ENCODE measurements at places on chromosomes 4 and X.
A peak's percentile ranks its signal among the peaks of the same experiment; 100 is the strongest.

DNA sequence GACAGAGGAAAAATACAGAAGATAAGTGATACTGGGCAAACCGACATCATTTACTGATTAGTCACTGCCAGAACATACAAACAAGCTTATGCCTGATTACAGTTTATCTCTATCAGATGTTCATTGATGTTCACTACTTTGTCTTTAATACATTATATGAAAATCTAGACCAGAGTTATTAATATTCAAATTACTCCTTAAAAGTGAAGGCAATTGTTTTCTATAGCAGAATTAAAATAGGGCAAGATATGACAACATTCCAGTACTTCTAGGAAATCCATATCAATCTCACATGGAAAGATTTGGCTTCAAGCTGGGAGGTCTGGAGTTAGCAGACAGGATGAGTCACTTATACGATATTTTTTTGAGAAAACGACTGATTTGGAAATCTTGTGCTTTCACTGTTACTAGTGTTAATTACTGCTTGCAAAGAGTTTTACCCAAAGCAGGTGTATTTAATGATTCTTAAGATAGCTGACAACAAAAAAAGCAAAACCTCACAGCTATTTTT lies 31.8 kb downstream of the HPGD start:
- DNase-seq = no peak

GRCh38 chrX:116436358-116436816 lies at the start of gene SLC6A14:
Gene SLC6A14 (plus strand): TSS chrX:116436606. CDS start chrX:116436710, 104 bp downstream.
- DNase-seq = no peak

- no peak for DNase-seq
Observed at GRCh38 chr4:150938417-150938816, 76.7 kb downstream of the LRBA start.

DNA sequence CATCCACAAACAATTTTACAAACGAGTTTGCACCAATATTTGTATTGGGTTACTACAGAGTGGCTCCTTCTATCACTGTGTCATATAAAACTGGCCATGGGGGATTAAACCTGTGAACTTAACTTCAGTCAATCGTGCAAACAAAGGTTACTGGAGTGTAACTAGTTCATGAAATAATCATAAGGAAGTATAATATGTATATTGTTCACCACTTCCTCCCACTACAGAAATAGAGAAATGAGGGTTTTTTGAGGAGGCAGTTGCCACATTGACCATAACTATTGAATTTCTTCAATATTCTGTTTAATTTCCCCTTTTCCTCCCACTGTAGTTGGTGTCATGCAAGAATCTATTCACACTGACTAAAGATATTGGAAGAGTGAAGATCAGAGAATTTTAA lies at the start of gene GPR82:
Gene GPR82, plus strand, starts transcription at position 356 of the 400 bp plus-strand sequence. CDS start 2,846 bp downstream, outside the sequence.
- DNase-seq = no peak

DNA sequence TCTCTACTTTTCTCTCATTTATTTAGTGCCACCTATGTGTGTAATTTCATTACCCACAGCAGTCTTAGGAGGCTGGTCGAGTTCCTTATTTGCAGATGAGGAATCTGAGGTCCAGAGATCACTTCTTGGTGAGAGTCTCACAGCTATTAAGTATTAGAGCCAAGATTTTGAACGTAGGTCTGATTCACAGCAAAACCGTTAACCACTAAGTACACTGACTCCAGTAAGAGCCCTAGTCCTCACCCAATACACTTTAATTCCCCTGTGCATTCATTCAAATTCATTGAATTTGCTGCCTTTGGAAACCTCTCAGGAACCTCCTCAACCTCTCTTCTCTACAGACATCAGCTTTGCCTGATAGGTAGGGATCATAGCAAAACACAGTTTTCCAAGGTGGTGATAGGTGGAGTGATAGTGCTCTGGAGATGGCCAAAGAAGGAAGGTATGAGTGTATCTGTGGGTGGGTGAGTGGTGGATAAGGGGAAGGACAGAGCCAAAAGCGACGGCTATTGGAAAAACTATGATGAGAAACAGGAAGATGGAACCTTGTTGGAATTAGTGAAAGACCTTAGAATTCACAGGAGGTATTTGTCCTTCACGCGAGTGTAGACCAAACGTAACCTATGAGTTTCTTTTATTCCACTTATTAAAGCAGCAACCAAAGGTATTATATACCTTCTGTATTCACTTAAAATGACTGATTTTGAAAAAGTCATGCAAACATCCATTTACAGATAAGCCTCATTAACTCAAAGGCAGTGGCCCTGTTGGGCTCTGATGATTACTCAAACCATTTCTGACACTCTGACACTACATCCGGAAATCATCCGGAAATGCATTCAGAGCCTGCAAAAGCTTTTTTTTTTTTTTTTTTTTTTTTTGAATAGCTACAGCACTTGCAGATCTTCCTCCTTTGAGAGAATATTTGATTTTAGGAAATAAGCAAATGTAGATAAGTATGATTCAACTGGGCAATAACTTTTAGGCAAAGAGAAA lies 6.3 kb downstream of the FMR1 start:
- DNase-seq = no peak

DNA sequence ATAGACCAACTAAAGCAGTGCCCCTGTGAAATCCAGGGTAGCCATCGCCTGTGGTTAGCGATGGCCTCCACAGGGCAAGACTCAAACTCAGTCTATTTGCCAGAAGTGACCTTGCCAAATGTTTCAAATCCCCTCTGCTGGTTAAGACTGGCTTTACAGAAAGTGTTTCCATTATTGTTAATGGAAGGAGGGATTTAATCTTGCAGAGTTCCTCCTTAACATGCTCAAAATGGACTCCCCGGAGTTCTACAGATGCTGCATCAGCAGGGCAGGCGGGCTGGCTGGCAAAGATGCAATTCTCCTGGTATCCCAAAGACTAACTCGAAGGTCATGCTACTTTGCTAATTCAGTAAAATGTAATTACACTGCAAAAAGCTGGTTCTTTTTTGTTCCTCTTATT lies 313.0 kb upstream of the SLC7A11 start:
- no peak for DNase-seq

GRCh38 chr4:10161146-10161545 lies 44.5 kb upstream of the WDR1 start:
- no peak for DNase-seq

DNA sequence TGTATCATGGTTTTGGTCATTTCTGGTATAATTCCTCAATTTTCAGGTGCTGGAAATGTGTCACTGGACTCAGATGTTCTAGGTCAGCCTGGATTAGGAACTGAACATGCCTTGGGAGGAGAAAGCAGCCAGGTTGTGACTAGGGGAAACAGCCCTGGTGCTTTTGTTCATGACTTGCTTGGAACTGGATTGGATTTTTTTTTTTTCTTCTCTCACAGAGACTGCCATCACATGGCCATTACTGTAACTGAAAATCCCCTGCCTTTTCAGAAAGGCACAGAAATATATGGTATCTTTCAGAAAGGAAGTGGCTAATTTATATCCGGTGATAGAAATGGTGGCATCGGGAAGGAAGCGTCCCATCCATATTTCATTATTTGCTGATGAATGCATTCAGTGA lies 34.6 kb downstream of the SEPTIN11 start:
- no peak for DNase-seq

DNA sequence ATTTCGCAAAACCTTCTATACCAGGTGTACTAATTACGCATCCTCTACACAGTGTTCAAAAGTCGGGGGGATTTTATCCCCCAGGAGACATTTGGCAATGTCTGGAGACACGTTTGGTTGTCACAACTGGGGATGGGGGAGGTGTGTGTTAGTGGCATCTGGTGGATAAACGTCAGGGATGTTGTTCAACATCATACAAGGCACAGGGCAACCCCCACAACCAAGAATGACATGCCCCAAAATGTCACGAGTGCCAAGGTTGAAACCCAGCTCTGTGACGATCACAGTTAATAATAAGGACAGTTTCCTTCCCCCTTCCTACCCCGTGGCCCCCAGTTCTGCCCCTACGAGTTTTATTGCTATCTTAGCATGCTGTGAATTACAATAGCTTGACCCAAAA lies 15.9 kb upstream of the SEL1L3 start:
- DNase-seq = no peak

- DNase-seq = no peak
Observed at GRCh38 chr4:155529272-155529671, 137.4 kb upstream of the GUCY1A1 start.

DNA sequence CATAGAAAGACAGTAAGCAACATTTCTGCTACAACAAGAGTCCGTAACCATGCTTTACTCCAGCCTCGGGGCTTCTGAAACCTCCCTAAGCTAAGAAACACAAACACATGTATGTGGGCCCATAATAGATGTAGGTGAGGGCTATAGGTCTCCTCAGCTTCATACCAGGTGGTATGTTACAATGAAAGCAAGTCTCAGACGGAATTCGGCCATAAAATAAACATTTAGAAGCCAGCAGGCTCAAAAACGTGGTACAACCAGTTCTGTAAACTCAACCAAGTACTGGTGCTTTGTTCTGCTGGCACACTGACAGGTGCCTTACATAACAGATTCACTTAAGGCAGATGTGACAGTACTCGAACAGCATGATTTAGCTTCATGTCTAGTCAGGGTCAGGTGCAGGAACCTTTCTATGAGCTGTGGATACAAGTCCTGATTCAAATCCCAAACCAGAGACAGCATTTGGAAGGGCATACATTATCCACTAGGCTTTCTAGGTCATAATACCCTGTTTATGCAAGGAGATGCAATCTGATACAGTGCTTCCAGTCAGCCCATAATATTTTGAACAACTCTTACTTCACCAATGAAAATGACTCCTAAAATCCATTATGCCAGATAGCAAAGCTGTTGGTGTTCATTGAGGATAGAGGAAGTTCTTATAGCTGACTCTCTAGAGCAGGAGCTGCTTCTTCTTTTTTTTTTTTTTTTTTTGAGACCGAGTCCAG lies 113.8 kb upstream of the ENPP6 start:
- DNase-seq = peak; percentile 52

- DNase-seq = no peak
Observed at GRCh38 chrX:40062525-40063155, 35.1 kb downstream of the BCOR start.

GRCh38 chrX:107000013-107000515 lies at the start of gene MORC4:
Gene MORC4 (minus strand): TSS chrX:107000212. CDS start chrX:106999969, 243 bp downstream.
- peak; percentile 27 for DNase-seq

DNA sequence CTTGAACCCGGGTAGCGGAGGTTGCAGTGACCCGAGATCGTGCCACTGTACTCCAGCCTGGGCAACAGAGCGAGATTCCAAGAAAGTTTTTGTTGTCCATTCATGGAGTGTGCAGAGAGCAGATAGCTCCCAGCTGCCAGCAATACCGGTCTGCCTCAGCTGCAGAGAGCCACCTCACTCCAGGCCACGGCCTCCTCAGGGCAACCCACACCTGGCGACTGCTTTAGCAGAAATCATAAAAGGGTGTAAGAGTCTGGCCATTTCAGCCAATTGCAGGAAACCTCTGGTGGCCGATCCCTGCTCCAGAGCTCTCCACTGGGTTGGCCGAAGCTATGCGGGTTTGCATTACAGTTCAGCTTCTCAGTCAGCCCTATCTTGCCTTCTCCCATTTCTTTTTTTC lies 227.4 kb upstream of the BCOR start:
- no peak for DNase-seq

GRCh38 chrX:63471004-63471403 lies 119.9 kb upstream of the SPIN4 start:
- no peak for DNase-seq

DNA sequence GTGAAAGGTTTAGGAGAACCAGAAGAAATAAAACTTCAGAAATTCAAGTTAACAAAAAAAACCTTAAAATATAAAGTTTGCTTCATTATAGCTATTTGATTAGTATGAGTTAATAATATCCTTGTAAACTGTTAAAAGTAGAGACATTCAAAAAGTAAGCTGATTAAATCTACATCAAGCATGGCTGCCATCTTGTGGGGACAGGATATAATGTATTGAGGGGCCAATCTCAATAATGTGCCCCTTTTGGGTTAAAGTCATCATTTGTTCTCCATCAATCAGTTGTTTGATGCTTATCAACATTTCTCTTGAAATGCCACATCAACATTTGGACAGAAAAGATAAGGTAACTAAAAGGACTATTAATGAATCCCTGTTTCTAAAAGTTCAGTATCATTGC lies 4.6 kb upstream of the GRID2 start:
- no peak for DNase-seq

GRCh38 chr4:72568959-72569718 lies at the start of gene ADAMTS3:
Gene ADAMTS3 (minus strand): TSS chr4:72569221. CDS start chr4:72568762, 459 bp downstream.
- DNase-seq = peak; percentile 27

- DNase-seq = no peak
Observed at GRCh38 chr4:102403116-102403515, 57.8 kb upstream of the SLC39A8 start.

DNA sequence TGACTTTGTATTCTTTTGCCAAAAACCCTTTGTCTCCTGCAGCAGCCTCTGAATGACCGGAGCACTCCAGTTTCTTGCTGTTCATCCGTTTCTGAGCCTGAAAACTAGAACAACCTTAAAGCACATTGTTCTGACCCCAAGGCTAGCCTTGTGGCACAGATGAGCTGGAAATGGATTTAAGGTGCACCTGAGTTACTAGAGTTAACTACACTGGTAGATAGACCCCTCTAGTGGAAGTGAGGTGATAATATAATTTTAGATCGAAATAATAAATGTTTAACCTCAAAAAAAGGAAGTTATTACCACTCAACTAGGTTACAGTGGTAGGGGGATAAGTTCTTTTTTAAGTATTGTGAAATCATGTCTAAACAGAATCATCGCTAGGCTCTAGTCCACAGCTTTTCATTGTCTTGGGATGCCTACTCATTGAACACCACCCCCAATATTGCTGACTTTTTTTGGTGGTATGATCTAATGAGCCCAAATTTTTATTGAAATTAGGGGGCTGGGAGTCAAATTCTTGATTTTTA lies 2.7 kb downstream of the PLS3 start:
- DNase-seq = no peak

GRCh38 chr4:73698217-73698616 lies 42.2 kb upstream of the CXCL8 start:
- no peak for DNase-seq

GRCh38 chrX:110563282-110563681 lies 204.6 kb downstream of the RTL9 start:
- no peak for DNase-seq

DNA sequence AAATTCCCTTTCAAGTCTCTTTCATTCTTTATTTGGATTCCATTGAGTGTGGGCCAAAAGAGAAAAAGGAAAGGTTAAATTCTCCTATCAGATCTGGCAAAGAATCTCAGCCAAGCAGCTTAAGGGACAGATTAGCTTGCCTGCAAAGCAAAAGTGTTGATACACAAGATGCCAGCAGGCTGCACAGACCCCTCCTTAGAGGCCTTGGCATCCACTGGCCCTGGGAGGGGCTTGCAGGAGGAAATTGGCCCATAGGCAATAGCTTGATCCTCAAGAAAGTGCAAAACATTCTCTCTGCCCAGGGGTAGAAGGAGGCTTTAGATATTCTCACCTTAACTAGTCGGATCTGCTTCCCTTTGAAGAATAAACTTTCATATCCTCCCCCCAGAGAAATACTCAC lies 300.4 kb upstream of the CPEB2 start:
- no peak for DNase-seq

GRCh38 chrX:9992724-9993123 lies 25.6 kb downstream of the CLDN34 start:
- DNase-seq = no peak

Data from NCI-H187 treated with DMSO at 0.1 percent for 48 hours (cell line).